Caco-2 (cell line): ENCODE measurements at places on chromosomes 12 and 14. TPM values are rescaled to one million over a fixed set of nuclear protein-coding genes. Genes with fewer than 3 reads are reported as not detected.

DNA sequence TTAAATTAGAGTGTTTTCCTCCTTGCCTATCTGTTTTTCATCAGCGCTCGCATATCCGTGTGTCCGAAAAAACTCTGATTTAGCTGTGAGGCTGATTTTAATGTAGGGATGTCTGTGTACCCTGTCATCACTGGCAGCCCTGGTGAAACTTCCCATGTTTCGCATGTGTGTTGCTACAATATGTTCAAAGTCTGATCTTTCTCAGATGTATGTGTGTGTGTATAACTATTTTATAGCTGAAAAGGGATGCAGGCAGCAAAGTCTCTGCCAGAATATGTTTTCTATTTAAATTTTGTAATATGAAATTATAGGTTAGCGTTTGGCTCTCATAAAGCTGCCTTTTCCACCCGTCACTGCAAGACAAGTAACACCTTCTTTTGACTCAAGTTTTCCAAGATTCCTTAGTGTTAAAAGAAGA lies 154.8 kb downstream of the TMTC2 start:
- no peaks in the 10 kb centered on the region for H3K4me1 ChIP-seq
- H3K4me3 ChIP-seq: no peak overlapping the region
- no peaks in the 10 kb centered on the region for H3K36me3 ChIP-seq
- no peak for DNase-seq

GRCh38 chr12:114764510-114764909 lies 80.5 kb upstream of the TBX3 start:
- peaks cover 25% of the 10 kb centered on the region for H3K4me1 ChIP-seq
- no peak for DNase-seq
- H3K4me3 ChIP-seq: no peak overlapping the region

DNA sequence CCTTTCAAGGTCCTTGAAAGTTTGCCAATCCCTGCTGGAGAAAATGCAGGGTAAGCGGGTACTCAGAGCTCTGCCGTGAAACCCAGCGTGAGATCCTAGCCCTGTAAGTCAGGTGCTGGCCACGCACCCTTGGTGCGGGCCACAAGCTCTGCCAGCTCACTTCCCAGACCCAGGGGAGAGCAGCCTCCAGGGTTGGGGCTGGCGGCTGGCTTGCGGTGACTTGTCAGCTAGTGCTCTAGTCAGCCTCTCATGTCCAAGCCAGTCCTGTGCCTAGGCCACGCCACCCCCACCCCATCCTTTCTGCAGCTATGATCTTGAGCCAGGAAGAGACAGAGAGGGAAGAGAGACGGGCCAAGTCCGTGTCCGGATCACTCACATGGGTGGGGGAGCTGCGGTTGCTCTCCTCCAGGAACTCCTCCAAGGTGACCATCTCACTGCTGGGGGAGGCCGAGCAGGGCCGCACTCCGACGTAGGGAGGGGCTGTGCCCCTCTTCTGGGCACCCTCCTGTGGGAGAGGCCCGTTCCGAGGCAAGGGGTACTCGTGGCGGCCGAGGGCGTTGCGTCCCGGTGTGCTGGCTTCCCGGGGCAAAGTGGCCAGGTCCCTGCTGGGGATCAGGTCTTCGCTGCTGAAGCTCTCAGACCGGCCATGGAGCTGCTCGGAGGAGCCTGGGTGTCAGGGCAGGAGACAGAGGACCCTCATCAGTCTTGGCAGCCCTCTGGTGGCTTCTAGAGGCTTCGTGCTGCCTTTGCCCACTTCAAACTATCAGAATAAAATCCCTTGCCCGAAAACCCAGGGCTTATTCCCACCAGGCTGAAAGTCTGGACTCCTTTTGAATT lies 33.3 kb upstream of the GPR68 start:
- H3K36me3 ChIP-seq: no peaks in the 10 kb centered on the region
- no peaks in the 10 kb centered on the region for H3K27me3 ChIP-seq
- no peaks in the 10 kb centered on the region for H3K4me1 ChIP-seq
- no peak overlapping the region for H3K4me3 ChIP-seq

GRCh38 chr14:32507029-32507984 lies 178.2 kb downstream of the AKAP6 start:
- no peak overlapping the region for H3K4me3 ChIP-seq
- H3K27me3 ChIP-seq: no peaks in the 10 kb centered on the region
- 0 out of 2 replicates have a peak, but pooled peaks cover 4% of the 10 kb centered on the region for H3K4me1 ChIP-seq

DNA sequence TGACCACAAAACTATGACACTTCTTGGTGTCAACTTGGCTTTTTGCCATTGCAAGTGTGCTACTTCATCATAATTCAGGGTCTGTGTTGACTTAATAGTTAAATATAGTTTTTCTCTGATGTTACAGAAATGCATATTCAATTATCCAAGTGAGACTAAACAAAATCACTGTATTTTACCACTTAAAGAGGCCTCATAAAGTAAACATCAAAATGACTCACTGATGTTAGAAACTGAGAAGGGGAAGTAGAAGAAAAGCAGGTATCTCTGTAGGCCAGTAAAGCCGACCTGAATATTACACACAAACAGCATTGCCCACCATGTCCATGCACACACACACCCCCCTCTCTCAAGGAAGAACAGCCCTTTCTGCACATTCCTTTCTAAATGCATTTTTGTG lies 55.4 kb downstream of the RPAP3 start:
- DNase-seq: no peak
- 0 out of 2 replicates have a peak, but pooled peaks cover 1% of the 10 kb centered on the region for H3K36me3 ChIP-seq
- no peak overlapping the region for H3K4me3 ChIP-seq
- peaks cover 14% of the 10 kb centered on the region for H3K4me1 ChIP-seq
- no peaks in the 10 kb centered on the region for H3K27me3 ChIP-seq

DNA sequence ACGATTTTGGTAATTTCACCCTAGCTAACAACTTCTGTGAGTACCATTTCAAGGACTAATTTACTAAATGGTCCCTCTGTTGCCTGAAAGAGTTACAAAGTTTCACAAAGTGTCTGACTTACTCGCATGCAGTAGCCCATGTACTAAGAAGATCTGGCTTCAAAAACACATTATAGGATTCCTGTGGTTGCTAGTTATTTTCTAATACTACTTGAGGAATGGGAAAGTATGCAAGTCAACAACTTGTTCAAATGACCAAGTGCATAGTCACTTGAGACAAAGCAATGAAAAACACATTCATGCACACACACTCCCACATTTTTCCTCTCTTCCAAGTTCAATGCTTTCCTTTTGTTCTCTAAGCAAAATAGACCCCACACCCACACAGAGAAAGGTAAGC lies 219.7 kb upstream of the TMPO start:
- H3K27me3 ChIP-seq: no peaks in the 10 kb centered on the region
- H3K36me3 ChIP-seq: no peaks in the 10 kb centered on the region
- no peaks in the 10 kb centered on the region for H3K4me1 ChIP-seq

The KRT6C gene
- total RNA-seq: not detected in 2 replicates
